SK-N-DZ (cell line): ENCODE measurements at places on chromosomes 2 and 18.

DNA sequence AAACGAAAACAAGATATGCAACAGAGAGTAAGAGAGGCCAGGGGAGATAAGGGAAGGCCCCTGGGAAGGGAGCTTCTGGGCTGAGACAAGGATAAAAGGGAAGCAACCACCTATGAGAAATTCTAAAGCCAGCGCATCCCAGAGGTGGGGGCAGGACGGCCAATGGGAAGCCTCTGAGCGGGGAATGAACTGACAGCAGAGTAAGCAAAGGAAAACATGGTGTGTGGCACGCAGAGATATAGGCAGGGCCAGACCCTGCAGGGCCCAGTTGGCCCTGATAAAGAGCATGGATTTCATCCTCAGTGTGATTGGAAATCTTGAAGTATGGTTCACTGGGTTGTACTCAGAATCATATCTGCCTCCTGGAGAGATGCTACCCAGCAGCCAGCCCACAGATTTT is 78.7 kb downstream of the IRS1 start:
- DNase-seq, result peak; percentile 10

DNA sequence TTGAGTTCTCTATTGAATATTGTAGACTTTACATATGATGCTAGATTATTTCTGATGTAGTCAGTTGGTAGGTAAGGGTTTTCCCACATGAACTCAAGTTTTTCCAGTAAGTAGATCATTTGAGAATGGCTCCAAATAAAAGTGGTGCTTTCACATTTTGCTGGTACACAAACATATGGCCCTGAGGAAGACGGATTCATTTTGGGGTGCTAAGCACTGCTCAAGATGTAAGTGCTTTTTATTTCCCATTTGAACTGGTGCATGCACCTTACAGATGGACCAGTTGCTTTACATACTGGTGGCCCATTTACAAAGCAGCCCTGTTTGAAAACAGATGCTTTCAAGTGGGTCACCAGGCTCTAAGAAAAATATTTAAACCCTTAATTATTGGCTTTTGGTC is 266.7 kb downstream of the MEIS1 start:
- DNase-seq, result no peak

GRCh38 chr2:172172513-172173173 is 69.9 kb upstream of the DLX2 start:
- DNase-seq, result peak; percentile 17

- no peak for DNase-seq
These were observed 6.8 kb downstream of the BIRC6 start for GRCh38 chr2:32363597-32363996.
